ENCODE measurements at places on chromosomes 16 and 17.

DNA sequence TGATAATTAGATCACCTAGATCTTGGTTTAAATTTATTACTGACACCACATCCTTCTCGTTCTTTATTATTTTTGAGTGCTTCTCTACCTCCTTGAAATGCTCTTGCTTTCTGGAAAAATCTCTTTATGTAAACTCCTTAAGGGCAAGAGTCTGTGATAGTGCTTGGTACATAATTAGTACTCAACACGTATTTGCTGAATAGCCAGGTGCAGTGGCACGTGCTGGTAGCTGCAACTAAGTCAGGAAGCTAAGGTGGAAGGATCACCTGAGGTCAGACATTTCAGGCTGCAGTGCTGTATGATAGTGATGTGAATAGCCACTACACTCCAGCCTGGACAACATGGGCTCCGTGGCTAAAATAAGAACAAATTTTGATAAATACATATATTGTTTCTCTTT lies 63.0 kb downstream of the PPM1E start:
- DNase-seq, result no peak

- no peak for DNase-seq
Measured at GRCh38 chr17:8408371-8408770, 10.7 kb upstream of the RNF222 start.

DNA sequence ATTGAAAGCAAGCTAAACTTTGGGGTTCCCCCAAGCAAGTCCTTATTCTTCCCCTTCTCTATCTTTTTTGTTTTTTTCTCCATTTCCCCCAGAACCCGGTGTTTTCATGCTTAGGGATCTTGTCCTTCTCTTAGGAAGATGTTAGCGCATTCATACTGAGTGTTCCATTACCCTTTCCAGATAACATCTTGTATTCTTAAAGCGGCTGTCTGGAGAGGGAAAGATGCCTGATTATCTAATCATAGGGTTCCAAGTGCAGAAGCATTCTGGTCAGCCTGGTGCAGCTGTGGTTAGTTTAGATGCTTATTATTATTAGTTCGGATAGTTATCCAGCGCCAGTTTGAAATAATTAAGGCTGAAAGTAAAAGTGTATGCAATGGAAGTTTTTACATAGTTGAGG lies 2.0 kb downstream of the TOM1L1 start:
- DNase-seq, result no peak

DNA sequence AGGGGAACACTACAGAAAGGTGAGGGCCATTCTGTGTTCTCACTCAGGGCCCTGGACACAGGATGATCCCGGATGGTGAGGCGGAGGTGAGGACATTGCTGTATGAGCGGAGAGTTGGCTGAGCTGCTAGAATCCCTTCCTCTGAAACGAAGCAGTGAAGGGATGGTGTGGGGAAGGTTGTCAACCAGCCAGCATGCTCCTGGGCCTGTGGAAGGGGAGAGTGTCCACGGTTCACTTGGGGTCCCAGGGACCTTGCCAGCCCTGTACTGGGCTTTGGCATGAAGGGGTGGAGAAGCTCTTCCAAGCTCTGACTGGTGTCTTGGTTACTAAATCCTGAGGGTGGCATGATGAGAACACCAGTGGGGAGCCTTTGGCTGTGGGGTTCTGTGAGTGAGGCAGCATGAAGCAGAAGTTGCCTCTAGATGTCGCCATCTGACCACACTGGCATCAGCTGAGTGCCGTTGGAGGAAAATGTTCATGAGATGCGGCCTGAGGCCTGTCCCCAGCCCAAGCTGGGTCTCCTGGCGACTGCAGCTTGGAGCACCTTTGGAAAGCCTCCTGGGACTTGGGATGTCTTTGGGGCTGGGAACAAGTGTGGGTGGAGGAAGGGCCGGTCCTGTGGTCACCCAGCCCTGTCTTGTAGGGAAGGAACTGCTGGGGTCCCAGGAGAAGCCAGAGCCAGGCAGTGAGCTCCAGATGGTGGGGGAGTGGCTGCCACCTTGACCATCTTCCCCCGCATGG lies 14.8 kb downstream of the PDP2 start:
- no peak for DNase-seq

GRCh38 chr17:50764734-50765149 lies 2.6 kb downstream of the ANKRD40CL start:
- no peak for DNase-seq

- no peak for DNase-seq
Measured at GRCh38 chr17:74840989-74841666, 18.6 kb downstream of the GRIN2C start.

GRCh38 chr16:73874324-73874723 lies 422.3 kb upstream of the PSMD7 start:
- no peak for DNase-seq

DNA sequence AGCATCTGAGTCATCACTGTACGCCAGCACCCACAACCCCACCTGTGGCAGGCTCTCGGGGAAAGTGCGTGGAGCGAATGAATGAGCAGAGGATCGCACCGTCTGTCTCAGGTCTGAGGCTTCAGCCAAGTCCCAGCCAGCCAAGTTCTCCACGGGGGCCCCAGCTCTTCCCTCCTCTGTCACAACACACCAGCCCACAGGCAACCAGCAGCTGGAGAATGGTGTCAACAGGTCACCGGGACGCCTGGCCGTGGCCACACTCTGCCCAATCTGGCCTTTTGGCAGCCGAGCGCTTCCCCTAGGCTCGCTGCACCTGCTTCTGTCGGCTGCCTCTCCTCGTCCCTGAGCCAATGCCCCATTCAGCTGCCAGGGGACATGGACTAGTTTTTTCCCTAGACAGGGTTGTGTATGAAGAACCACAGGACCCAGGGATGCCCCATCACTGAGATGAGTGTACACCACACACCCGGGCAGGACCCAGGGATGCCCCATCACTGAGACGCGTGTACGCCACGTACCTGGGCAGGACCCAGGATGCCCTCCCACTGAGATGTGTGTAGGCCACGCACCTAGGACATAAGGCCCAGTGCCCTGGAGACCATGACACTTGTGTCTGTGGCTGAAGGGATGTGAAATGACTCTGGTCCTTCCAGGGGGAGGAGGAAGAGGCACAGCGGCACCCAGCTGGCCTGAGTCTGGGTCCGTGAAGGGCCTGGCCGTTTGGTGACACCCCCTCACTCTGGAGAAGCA lies 52.8 kb downstream of the ABR start:
- DNase-seq, result no peak

GRCh38 chr17:29049541-29050145 lies 6.7 kb downstream of the PIPOX start:
- DNase-seq, result no peak

DNA sequence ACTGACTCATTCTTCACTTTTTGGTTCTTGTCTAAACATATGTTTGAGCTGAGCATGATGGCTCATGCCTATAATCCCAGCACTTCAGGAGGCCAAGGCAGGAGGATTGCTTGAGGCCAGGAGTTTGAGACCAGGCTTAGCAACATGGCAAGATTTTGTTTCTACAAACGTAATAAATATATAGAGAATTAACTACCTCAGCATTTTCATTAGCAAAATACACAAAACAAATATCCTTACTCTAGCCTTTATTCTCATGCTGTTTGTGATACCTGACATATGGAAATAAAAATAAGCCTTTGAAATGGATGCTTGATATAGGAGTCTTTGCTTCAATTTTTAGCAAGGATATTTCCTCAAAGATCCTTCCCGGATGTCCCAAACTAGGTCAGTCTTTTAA lies 132.8 kb downstream of the ABCC1 start:
- no peak for DNase-seq

DNA sequence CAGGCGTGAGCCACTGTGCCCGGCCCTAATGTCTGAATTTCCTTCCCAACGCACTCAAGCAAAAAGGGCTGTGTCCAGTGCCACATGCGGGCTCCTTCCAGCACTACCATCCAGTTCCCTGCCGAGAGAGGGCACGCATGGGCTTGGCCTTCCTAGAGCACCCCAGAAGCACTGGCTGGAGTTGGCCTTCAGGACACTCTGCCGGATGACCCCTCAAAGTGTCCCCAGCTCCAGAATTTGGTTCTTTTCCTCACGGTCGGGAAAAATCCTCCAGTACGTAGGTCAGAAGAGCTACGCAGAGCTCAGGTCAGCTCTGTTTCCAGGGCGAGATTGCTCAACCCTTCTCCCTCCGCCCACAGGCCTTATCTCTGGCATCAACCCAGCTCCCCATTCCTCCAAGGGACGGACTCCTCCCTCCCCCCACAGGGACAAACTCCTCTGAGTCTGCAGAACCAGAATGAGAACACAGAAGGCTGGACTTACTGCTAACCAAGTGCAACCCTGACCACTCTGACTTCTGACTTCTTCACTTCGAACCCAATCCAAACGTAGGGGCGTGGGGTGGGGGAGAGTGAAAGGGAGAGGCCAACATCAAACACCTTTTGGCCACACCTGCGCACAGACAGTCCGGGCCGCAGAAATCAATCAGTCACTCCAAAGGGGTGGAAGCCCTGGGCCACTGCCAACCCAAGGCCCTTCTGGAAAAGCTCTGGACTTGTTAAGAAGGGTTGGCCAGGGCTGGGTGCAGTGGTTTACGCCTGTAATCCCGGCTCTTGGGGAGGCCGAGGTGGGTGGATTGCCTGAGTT lies 3.6 kb downstream of the CDC42EP4 start:
- no peak for DNase-seq

DNA sequence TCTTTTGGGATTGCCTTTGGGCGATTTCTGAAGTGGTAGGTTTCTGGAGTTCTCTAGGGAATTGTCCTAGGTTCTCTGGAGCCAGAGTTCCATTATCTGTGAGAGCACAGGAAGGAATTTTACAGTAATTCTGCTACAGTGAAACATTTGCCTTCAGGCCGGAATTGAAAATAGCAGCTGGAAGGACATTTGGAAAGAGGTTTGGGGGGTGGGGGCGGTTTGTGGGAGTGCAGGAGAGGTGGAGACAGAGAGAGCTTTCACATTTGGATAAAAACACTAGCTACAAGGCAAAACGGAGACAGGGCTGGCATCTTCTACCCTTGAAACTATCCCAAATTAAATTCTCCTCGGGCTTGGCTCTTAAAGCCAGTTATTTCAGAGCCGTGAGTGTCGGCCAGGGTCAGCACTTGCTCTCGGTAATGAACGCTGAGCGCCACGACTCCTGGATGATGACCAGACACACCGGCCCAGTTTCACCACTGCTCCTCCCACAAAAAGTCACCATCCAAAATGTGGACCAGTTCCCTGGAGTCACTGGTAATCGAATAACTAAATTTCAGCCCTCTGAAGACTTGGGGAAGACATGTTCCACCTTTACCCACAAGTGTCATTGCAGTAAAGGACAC lies 67.7 kb upstream of the TANC2 start:
- DNase-seq, result no peak

GRCh38 chr17:41523787-41524186 lies 4.3 kb downstream of the KRT19 start:
- DNase-seq, result no peak

DNA sequence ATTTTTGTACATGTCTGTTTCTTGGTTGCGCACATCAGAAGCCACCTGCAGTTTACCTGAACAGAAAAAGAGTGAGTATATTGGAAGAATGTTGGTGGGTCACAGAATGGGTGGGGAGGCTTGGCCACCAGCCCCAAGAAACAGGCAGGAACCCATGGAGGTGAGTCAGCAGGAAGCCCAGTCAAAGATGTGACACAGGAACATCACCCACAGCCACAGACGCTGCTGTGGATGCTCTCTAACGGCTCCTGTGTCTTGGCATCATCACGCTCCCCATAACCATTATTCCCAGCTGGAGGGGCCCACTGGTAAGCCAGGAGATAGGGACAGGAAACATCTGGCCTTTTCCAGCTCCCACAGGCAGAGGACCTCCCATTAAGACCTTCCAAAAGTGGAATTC lies 94.0 kb upstream of the WSB1 start:
- no peak for DNase-seq

- no peak for DNase-seq
Measured at GRCh38 chr17:48596735-48597527, 3.4 kb upstream of the HOXB5 start.

DNA sequence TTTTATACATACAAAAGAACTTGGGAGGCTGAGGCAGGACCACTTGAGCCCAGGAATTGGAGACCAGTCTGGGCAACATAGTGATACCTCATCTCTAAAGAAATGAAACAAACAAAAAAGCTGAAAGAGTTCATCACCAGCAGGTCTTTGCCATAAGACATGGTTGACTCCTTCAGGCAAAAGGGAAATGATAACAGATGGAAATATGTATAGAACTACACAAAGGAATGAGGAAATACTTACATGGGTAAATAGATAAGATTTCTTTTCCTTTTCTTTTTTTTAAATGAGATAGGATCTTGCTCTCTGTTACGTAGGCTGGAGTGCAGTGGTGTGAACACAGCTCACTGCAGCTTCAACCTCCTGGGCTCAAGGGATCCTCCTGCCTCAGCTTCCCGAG lies 165.3 kb downstream of the PARN start:
- DNase-seq, result no peak

GRCh38 chr17:78922816-78923498 lies 2.2 kb downstream of the TIMP2 start:
- no peak for DNase-seq

DNA sequence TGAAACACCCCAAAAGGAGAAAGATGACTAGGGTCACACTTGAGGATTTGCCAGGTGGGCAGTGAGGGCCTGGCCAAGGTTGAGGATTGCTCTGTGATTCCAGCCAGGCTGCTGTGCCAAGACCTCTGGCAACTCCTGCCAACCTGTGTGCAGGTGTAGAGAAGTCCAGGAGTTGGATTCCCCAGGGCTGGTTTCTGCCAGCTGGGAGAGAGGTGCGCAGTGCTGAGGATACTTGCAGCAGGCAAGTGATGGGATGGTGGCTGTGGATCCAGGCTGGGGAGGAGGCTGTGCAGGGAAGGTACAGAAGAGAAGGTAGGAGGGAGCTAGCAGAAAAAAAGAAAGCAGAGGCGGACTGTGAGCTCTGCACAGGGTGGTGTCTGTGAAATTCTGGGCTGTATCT lies 6.6 kb downstream of the RIPOR1 start:
- no peak for DNase-seq

DNA sequence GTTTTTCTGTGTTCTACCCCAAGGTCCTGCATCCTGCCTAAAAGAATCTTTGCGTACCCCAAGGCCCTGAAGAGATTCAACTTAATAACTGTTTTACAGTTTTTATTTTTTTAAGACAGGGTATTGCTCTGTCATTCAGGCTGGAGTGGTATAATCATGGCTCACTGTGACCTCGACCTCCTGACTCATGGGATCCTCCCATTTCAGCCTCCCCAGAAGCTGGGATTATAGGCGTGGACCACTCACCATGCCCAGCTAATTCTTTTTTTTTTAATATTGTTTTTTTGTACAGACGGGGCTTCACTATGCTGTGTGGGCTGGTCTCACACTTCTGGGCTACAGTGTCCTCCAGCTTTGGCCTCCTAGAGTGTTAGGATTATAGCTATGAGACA lies 9.3 kb upstream of the FAAP100 start:
- DNase-seq, result no peak

- DNase-seq, result no peak
Measured at GRCh38 chr16:58154345-58154744, 25.2 kb upstream of the CFAP20 start.

DNA sequence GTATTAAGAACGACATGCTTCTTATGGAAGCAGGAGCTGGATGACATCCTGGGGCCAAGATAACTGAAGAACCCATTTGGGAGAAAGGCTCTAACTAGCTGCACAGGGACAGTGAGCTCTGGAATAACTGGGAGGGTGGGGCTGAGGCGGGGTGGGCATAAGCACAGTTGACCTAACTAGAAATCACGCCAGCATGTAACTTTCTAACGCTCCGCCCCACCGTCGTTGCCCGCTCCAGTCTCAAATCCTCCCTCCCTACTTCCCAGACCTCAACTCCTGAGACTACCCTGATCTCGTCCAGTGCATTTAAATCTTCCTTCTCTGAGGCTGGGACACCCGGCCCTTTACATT lies 436 bp downstream of the PHB1 start:
- no peak for DNase-seq

- DNase-seq, result no peak
Measured at GRCh38 chr16:14071576-14072271, 605 bp downstream of the MRTFB start.
